SK-N-MC (cell line): ENCODE measurements at places on chromosomes 16 and 17.

DNA sequence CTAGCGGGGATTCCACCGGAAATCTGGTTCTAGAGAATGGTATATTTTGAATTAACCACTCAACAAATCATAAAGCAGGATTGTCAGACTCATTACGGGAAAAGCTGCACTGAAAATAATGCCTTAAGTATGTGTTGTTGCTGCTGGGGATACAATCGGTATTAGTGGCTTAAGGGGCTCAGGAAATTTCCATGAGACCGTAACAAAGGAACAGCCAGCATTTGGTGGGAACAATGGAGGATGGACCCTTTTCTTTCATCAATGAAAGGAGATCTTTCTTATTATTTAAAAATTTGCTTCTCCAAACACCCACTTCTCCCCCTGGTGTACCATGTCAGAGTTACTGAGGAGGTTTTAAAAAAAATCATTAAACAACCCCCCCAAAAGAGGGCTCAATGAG lies 342.6 kb upstream of the ZFHX3 start:
- no peak for DNase-seq

DNA sequence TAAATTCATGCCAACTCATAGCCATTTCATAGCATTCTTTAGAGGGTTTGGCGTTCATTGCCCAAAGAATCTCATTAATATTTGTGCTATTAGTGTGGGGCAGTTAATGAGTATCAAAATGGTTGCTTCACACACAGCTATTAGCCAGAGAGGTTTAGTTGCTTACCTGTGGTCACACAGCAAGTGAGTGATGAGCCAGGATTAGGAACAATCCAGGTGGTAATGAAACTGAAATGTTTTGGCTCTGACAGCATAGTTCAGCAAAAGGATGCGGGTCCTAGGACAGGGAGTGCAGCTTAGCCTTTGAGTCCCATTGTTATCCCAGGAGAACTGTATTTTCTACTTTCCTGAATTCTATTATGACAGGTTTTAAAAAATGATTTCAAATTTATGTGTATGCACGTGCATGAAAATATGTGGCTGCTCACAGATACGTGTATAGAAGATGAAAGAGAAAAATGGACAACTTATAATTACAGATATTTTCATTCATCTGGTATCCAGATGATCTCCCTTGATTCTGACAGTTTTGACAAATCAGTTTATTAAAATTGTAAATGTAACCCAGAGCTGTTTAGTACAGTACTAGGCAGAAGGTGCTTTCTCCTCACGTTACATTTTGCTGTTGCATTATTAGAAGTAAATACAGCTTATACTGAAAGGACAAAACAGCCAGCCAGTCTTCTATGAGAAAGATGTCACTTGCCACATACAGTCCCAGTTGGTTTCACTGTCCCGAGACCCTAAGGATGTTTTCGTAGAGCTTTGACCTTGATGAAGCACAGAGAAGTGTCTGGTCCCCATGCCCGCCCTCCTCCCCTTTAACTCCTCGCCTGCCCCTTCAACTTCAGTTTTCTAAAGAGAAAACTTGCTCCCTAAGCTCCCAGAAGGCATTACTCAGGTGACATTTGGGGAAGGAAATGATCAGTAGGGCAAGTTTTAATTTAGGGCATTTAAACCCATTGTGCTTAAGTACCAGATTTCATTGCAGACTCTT lies 99.8 kb upstream of the TBX2 start:
- DNase-seq, result no peak

GRCh38 chr16:57192720-57193486 lies 6.8 kb downstream of the RSPRY1 start:
- DNase-seq, result no peak

GRCh38 chr17:78933959-78934568 lies 8.9 kb upstream of the TIMP2 start:
- no peak for DNase-seq

- no peak for DNase-seq
Measured at GRCh38 chr17:68398691-68399637, 58.3 kb downstream of the WIPI1 start.
